ENCODE measurements at places on chromosomes 11 and 22. TPM values are rescaled to one million over a fixed set of nuclear protein-coding genes. Genes with fewer than 3 reads are reported as not detected.

DNA sequence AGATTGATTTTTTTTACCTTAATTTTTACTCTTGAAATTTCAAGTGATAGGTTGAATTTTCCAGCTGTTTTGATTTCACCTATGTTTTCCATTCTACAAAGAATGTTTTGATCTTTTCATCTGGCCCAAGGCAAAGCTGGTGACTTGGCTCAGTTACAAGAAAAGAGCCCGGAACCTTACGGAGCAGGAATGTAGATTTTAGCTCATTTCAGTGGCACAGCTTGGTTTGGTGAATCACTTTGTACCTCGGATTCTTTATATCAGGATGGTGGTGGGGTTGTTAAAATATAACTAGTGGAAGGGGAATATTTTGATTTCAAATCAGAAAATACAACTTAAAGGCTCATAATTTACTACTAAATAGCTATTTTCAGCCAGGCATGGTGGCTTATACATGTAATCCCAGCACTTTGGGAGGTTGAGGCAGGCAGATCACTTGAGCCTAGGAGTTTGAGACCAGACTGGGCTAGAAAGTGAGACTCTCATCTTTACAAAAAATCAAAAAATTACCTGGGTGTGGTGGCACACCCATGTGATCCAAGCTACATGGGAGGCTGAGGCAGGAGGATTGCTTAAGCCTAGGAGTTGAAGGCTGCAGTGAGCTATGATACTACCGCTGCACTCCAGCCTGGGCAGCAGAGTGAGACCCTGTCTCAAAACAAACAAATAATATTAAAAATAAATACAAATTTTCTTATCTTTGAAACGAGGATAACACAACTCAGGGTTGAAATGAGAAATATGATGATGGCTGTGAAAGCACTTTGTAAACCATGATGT, 9.4 kb upstream of the GRIK4 start:
- no peak for DNase-seq
- no peaks in the 10 kb centered on the region for H3K27me3 ChIP-seq
- no peak overlapping the region for H3K27ac ChIP-seq

GRCh38 chr11:130999086-130999485, 82.8 kb upstream of the SNX19 start:
- DNase-seq: no peak
- H3K4me3 ChIP-seq: no peak overlapping the region
- H3K36me3 ChIP-seq: no peaks in the 10 kb centered on the region
- H3K4me1 ChIP-seq: peaks cover 7% of the 10 kb centered on the region

GRCh38 chr11:83156996-83157593, at the start of gene PCF11:
Gene PCF11, plus strand, starts transcription at chr11:83157131. Its CDS starts 309 bp downstream, at chr11:83157440.
- no peak for DNase-seq
- peak within 1 kb of the TSS; percentile 77 for H3K4me3 ChIP-seq
- H3K36me3 ChIP-seq: no peaks in the 10 kb centered on the region
- H3K4me1 ChIP-seq: peaks cover 18% of the 10 kb centered on the region
- H3K27me3 ChIP-seq: no peaks in the 10 kb centered on the region

- no peak overlapping the region for H3K4me3 ChIP-seq
- no peaks in the 10 kb centered on the region for H3K27me3 ChIP-seq
- no peak overlapping the region for H3K27ac ChIP-seq
- no peaks in the 10 kb centered on the region for H3K36me3 ChIP-seq
These were observed 5.2 kb downstream of the ACAD8 start for GRCh38 chr11:134258577-134258976.

DNA sequence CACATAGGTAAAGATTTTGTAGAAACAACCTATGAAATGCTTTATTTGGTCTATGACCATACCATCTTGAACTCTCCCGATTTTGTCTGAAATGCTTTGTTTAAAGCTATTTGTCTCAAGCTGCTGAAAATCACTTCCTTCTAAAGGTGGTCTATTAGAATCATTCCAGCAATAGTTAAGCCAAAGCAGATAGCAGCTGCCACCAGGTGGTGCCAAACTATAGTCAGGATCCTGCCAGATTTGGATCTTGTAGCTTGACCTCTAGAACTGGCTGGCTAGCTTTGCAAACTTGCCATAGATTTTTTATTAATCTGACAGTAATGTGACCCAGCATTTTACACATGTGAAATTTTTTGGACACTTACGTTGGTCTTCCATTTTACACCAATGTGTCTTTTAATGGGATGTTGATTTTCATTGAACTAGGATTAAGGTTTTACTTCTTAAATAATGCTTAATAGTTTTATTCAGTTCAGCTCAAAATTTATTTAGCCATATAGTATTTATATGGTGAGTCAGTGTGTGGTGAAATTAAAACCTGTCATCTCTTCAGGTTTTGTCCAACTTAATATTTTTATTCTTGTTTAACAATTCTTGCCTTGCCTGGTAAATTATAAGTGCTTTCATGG, 19.7 kb downstream of the CTR9 start:
- H3K4me1 ChIP-seq: no peaks in the 10 kb centered on the region
- H3K27me3 ChIP-seq: no peaks in the 10 kb centered on the region
- no peak overlapping the region for H3K27ac ChIP-seq
- peak; percentile 60 for DNase-seq

DNA sequence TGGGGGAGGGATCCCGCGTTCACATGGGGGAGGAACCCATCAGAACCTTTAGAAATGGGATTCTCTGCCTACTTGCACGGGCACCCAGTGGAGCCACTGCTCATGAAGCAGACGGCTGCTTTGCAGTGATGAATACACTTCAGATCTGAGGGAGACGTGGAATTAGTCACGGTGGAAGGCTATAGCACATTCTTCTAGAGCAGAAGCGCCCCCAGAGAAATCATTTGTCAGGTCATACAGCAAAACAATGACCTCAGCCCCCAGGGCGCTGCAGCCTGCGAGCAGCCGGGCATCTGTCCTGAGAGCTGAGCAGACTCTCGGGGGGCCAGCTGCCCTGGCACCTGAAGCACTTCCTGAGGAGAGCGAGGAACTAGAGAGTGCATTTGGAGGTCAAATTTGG, 12.7 kb downstream of the TP53AIP1 start:
- no peak overlapping the region for H3K27ac ChIP-seq
- H3K36me3 ChIP-seq: no peaks in the 10 kb centered on the region
- no peak for DNase-seq
- no peaks in the 10 kb centered on the region for H3K27me3 ChIP-seq
- no peaks in the 10 kb centered on the region for H3K4me1 ChIP-seq

GRCh38 chr22:19872779-19873137, 18.1 kb upstream of the GNB1L start:
- H3K27ac ChIP-seq: no peak overlapping the region
- DNase-seq: no peak
- H3K27me3 ChIP-seq: no peaks in the 10 kb centered on the region
- no peak overlapping the region for H3K4me3 ChIP-seq
- H3K4me1 ChIP-seq: no peaks in the 10 kb centered on the region

GRCh38 chr11:117181586-117182550, 3.3 kb downstream of the SIDT2 start:
- H3K4me3 ChIP-seq: no peak overlapping the region
- H3K36me3 ChIP-seq: peaks cover 11% of the 10 kb centered on the region
- H3K27me3 ChIP-seq: no peaks in the 10 kb centered on the region
- DNase-seq: no peak

MAPK8IP2 gene
- total RNA-seq: 3.9 TPM

SLC22A6 gene
- not detected for total RNA-seq

SHANK2 gene
- total RNA-seq: 177 TPM
